ENCODE measurements at places on chromosomes 2 and 18.

GRCh38 chr2:237490009-237490711 is 3.1 kb downstream of the MLPH start:
- DNase-seq: no peak

DNA sequence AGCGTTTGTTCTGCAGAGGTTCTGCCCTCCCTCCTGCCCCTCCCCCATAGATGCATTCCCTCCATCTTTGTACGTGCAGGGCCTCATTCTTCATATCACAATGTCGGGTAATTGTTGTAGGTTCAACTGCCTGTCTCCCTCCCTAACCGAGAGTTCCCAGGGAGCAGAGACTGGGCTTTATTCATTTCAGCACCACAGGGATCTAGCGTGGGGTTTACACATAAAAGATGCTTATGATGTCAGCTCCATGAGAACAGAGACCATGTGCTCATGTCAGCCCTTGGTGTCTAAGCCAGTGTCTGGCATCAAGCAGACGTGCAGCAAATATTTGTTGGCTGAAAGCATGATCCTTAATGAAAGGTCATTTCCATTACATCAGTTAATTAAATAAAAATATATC is 298.9 kb upstream of the TRIB2 start:
- no peak for DNase-seq

DNA sequence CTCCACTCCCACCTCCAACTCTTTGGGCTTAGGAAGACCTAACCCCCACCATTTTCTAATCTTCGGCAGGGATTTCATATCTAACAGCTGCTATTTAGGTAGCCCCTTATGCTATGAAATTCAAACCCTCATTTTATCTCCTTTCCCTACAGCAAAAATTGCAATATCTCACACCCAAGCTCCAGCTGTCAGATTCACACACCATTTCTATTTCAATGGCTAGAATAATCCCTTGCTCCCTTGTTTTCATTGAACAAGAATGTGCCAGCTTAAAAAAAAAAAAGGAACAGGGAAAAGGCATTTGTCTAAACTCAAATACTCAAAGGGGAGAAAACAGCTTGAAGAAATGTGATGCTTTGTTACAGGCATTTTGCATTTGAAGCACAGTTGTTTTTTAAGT is 850.6 kb upstream of the ACVR2A start:
- DNase-seq: no peak

GRCh38 chr2:23619941-23620340 is 235.0 kb downstream of the KLHL29 start:
- DNase-seq: no peak

DNA sequence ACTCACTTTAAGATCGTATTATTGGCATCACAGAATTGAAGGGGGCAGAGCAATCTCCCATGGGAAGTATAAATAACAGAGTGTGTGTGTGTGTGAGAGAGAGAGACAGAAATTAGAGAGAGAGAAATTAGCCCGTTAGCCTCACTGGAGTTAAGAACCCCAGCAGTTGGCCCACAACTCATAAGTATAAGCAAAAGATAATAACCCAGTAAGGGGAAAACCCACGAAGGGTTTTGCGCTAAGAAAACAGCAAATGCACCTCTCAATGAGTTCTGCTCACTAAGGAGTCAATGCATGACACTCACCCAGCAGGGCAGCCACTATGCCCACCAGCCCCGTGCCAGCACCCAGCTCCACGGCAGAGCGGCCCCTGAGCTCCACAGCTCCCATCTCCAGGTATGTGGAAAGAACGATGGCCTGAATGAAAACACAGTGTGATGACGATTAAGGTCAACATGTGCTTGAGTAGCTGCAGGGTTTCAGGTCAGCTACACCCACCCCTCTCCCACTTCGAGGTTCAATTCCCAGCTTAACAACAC is 3.6 kb downstream of the METTL21A start:
- DNase-seq: no peak

DNA sequence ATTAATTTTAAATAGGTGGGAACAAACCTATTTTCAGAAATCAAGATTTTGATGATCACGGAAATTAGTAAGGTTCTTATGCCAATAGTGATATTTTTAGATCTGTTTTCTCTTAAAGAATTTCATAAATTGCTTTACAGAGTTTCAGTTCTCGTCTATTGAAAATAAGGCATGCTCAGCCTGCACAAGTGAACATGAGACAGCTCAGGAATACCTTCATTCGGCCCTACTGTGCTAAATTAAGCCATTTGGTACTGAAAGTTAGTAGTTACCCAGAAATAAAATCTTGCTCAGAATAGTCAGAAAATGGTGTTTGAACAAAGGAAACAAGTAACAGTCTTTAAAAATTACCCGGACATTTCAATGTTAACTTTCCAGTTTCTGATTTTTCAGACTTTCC is 60.4 kb downstream of the DLGAP1 start:
- no peak for DNase-seq

DNA sequence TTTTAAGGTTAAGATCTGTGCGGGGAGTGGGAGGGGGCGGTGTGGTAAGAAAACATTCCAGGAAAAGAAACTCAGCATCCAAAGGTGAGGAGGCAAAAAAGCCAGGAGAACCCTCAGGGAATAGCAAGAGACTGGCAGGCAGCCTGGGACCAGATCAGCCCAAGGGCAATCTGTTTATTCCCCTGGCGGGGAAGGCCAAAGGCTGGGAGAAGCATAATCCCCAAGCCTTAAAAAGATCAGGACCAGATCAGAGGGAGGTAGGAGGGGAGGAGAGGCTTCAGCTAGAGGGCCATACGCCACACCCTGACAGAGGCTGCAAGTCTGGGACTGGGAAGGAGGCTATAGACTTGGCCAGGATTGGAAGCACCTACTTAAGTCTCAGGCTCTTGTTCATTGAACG is 163.0 kb upstream of the PXDN start:
- no peak for DNase-seq

DNA sequence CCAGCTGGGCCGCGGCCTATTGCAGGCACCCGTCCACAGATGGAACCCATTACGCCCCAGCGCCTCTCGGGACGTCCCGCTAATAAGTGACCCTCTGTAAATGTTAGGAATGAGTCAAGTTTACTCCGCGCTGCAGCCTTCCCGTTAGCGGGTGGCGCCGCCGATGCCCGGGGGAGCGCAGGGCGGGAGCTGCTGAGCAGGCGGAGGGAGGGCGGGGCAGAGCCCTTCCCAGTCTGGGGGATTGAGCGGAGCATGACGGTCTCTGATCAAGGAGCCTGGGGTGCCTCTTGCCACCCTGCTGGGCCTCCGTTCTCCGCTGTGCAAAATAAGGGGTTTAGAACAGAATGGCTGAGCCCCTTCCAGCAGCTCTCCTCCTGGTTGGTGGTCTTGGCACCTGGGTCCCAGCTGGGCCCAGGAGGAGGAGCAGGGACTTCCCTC is 10.5 kb downstream of the CROCC2 start:
- DNase-seq: peak; percentile 74

DNA sequence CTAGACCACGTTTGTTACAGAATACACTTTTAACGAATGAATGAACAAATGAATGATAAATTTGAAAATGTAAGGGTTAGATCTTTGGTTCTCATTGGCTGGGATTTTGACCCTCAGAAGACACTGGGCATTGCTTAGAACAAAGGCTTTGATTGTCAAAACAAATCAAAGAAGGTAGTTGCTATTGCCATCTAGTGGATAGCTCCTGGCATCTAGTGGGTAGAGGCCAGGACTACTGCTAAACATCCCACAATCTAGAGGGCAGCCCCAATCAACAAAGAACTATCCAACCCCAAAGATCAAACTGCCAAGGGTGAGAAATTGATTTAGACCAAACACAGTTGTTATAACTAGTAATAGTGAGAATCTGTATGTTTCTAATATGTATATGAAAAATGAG is 552.3 kb downstream of the KCNJ3 start:
- DNase-seq: no peak

GRCh38 chr2:72524071-72524470 is 301.8 kb downstream of the EXOC6B start:
- no peak for DNase-seq

- DNase-seq: no peak
Measured at GRCh38 chr2:122261911-122262310, 506.5 kb downstream of the TSN start.

GRCh38 chr2:233764264-233764663 is 4.2 kb downstream of the UGT1A1 start:
- DNase-seq: no peak

- no peak for DNase-seq
Measured at GRCh38 chr2:190625691-190626090, 23.2 kb upstream of the NAB1 start.

DNA sequence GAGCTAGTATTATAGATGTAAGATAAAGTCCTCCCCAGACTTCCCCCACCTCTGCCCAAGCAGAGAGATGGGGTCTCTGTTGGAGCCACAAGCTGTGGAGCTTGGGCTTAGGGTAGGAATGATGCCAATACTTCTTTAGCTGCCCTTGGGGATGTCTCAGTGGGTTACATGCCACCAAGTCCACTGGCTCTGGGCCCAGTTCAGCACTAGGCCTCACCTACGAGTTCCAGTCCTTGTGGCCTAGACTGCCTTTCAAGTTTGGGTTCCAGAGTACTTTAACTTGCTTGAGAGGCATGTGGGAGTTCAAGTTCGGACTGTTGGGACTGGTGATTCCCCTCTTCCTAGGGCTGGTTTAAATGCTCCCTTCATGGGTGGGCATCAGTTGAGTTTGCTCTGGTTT is 272.4 kb downstream of the PTPRM start:
- no peak for DNase-seq

DNA sequence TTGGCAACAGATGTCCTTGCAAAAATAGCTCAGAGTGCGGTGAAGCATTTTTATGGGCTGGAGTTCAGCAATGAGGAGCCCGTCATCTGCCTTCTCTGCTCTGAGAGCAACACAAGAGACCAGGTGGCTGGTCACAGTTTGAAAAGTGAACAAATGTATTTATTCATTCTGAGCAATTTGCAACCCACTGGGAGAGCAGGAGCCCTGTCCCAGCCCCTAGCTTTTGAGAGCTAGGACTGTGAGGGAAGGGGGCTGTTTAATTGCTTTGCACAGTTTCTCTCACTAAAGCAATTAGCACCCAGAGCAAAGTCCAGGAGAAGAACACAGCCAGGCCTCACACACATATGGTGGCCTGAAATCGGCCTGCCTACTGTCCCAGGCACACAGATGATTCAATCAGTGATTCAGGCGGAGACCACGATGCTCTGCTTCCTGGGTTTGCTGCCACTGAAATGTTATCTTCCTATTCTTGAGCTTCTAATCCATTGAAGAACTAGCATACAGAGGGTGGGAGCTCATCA is 646.1 kb upstream of the ACVR2A start:
- DNase-seq: no peak

GRCh38 chr2:100682536-100682935 is 119.7 kb downstream of the PDCL3 start:
- DNase-seq: peak; percentile 21

GRCh38 chr2:175930504-175930903 is 71.6 kb downstream of the LNPK start:
- DNase-seq: peak; percentile 76

DNA sequence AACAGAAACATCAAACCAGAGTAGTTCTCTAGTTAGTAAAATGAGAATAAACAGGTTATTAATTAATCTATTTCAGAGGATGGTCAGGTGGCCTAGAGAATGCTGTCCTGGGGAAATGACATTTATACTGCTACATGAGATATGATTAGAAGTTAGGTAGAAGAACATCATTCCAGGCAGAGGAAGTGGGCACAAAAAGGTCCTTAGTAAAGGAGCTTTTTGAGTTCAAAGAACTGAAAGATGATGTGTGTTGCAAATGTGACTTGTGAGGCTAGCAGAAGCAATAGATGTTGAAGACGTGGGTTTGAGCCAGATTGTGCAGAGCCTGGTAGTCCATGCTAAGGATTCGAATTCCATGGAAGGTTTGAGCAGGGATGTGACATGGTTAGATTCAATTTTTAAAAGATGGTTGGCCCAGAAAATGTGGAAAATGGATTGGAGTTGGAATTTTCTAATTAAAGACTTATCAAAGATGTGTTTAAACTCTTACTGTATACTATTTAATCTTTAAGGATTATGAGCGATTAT is 34.2 kb downstream of the RAB10 start:
- no peak for DNase-seq

DNA sequence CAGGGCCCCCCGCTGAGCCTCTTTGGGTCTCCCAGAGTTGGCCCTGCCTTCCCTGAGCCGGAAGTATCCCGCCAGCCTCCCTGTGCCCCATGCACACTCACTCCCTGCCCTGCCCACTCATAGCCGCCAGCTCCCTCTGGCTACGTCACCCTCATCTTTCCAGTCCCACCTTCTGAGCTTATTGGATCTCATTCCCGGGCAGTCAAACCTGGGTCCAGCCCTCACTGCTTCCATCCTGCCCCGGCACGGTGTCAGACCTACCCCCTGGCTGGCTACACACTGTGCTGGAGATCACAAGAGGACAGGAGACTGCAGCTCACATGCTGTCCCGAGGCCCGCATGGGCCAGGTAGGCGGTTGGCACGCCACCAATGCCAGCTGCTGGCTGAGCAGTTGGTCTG is 147.2 kb downstream of the ASB1 start:
- DNase-seq: no peak

DNA sequence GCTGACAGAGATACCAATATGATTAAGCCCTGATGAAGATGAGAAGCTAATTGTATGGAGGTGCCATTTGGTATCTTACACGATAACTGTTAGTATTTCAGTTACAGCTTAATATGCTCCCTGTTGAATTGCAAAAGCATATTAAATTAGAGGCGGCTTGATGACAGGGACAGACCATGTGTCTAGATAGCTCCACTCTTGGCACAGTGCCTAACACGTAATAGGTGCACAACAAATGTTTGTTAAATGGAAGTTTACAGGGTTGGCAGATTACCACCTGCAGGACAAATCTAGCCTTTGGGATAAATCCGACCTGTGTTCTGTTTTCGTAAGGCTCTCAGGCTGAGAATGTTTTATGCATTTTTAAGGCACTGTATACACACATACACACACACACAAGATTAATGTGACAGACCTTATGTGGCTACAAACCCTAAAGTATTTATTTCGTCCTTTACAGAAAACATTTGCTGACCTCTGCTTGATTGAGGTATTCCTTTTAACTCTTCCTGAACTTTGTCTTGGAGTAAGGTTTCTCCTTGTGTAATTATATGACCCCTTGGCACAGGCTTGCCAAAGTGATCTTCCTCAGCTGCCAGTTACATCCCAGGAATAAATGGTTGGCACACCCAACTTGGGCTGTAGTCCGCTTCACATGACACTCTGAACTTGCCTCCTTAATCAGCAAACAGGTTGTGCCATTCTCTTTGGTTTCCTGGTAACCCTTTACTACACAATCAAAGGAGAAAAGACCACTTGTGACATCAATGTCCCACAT is 348.9 kb downstream of the HRH4 start:
- no peak for DNase-seq

DNA sequence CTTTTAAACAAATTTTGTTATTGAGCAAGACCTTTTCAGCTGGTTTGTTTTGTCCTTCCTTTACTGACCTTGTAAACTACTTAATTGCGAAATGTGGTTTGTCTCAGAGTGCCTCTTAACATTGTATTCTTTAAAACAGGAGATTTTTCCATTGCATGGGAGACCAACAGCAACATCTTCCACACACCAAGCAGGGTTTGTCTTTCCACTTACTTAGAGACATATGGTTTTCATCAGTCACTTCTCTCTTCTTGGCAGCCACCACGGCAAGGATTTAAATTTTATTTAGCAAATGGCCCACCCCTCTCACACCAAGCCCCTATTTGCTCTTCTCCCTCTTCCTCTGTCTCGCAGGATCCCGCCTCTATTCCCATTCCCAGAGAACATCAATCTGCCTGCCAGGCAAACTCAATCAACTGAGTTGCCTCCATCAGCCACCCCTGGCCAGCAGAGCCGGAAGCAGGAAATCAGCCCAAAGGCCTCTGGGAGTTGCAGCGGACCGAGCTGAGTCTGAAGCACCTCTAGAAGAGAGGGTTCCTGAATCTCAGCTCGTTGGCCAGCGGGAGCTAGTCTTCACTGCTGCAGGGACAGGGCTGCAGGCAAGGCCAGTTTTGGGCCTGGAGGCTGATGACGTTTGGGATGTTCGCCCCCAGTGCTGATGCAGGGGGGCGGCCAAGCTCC is 11.3 kb upstream of the CIB4 start:
- DNase-seq: peak; percentile 47

Measured in islet precursor cell (in vitro differentiated cells).